Stimulated activated CD4-positive, alpha-beta T cell treated with anti-CD3 and anti-CD28 coated beads, Interleukin-4, amount 100 ng/mL, for 48 hours (primary cell): ENCODE measurements at places on chromosomes 1 and 21.

GRCh38 chr1:228983231-228983660 is 248.0 kb downstream of the RHOU start:
- no peak for DNase-seq

DNA sequence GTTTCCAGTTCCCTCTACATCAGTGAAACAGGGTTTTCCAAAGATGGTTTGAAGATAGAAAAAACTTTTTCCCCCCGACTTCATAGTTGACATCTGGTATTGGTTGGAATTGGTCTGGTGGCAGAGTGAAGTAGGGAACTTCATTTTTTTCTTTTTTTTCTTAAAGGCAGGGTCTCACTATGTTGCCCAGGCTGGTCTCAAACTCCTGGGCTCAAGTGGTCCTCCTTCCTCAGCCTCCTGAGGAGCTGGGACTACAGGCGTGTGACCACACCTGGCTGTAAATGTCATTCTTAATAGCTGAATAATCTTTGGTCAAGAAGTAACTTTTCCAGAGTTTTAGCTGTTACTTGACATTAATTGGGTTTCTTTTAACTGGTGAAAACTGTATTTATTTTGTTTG is 21.7 kb downstream of the ZBTB37 start:
- no peak for DNase-seq

DNA sequence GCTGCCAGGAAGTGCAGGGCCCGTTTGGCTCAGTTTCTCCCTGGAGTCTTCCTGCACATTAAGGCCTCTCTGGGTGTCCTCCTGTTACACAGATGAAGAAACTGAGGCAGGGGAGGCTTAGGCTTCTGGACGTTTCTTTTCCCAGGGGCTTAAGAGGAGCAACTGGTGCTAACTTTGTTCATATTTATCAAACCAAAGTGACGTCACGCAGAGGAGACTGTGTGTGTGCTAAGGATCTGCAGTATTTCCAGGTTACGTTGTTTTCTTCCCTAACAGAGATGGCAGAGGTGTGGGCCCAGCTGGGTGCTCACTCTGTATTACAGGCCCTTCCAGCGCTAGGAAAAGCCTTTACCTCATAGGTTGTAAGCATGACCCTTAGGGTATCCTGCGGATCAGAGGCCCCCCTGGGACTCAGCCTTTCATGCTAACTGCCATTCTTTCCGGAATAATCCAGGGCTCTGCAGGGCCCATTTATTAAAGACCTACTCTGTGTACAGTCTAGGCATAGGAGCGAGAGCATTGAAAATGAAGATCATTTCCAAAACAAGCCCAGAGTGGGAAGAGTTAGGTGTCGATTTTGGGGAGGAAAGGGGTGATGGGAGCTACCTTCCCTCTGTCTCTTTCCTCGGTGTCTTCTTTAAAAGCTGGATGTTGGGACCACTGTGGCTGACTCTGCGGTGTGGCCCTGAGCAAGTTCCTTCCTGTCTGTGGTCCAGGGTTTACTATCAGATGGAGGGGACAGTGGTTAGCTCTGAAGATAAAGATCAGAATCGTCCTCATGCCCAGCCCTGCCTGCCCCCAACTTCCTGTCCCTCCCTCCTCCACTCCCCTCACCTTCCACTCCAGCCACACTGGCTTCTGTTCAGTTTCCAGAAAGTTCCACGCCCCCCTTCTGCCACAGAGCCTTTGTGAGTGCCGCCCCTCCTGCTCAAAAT is 4.6 kb downstream of the AGTRAP start:
- DNase-seq = no peak

GRCh38 chr1:156805766-156806511 is 10.7 kb downstream of the SH2D2A start:
- DNase-seq = no peak

- no peak for DNase-seq
Measured at GRCh38 chr1:118821801-118822200, 166.3 kb downstream of the TBX15 start.
